Stimulated activated naive CD4-positive, alpha-beta T cell treated with Interleukin-2 at 50 U/mL for 16 hours (primary cell): ENCODE measurements at places on chromosomes 3 and 15.
A peak's percentile ranks its signal among the peaks of the same experiment; 100 is the strongest.

DNA sequence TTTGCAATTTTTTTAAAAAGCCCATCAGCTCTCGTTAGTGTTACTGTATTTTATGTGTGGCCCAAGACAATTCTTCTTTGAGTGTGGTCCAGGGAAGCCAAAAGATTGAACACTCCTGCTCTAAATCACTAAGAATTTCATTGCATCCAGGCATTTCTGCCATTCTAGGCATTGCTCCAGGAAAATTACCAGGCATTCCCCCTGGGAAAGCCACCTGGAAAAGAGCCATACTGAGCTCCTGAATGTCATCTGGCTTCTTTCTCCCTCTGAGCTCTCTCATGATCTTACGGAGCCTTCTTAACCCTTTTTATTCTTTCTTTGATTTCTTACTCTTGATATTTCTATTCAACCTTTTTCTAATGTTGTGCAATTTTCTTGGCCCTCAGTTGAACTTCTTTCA lies 202.2 kb downstream of the DOCK3 start:
- no peak for DNase-seq

- no peak for DNase-seq
Observed at GRCh38 chr15:37524601-37525000, 409.8 kb upstream of the TMCO5A start.

- no peak for DNase-seq
Observed at GRCh38 chr3:111691293-111691909, 96.3 kb upstream of the ZBED2 start.

- DNase-seq = no peak
Observed at GRCh38 chr3:177778633-177779032, 581.4 kb upstream of the TBL1XR1 start.

GRCh38 chr3:52053307-52054304 lies 2.8 kb downstream of the DUSP7 start:
- DNase-seq = peak; percentile 54

DNA sequence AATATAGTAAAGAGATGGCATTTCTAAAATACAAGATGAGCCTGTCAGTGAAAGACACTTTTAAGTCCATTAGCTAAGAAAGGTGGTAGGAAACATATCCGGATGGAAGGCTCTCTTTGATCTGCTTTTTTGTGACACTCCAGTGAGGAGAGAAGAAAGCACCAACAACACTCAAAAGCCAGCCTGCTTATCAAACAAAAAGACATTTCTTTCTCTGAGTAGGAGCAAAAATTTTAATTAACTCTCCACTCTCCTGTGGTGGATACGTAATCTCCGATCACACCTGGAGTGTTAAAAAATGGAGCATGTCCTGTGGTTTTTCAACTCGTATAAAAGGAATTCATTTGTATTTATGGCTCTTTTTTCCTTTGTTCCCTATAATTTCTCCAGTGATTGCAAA lies 65.3 kb downstream of the OXNAD1 start:
- no peak for DNase-seq

- peak; percentile 43 for DNase-seq
Observed at GRCh38 chr15:98779463-98780071, 131.2 kb downstream of the IGF1R start.

DNA sequence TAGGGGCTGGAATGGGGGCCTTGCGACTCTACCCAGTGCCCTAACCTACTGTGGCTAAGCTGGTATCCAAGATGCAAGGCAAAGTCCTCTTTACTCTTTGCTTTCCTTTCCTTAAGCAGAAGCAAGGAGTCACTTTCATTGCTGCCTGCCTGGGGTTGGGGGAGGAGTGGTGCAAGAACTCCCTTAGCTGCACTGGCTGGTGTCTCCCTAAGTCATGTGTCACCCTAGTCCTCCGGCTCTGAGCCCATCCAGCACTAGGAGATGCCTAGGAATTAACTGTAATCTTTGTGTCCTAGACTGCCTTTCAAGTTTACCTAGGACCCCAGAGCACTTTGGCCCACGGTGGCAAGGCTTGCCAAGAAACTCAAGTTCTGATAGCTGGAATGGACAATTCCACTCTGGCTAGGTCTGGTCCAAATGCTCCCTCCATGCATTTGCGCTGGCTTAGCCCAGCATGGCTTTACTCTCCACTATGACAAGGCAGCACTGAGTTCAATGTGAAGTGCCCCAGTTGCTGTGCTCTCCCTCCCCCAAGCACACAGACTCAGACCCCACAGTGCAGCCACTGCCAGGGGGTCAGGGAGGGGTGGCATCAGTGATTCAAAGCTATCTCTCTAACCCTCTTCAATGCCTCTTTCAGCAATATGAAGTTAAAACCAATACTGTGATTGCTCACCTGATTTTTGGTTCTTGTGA lies 58.7 kb downstream of the ESYT3 start:
- DNase-seq = no peak

GRCh38 chr3:126137490-126138130 lies 42.8 kb downstream of the ALDH1L1 start:
- no peak for DNase-seq

DNA sequence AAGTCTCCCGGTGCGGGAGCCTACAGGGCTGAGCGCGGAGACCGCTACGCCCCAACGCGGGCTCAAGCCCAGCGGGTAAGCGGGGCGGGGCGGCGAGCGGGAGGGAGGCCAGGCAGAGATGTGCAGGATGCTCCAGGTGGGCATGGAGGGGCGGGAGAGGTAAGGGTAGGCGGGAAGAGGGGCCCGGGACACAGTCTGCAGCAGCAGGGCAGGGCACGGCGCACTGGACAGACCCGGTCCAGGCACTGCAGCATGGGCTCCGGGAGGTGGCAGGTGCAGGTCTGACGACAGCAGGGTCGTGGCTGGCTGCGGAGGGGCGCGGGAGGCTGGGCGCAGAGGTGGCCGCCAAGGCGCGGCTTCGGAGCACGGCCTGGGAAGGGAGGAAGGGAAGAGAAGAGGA lies 102.8 kb downstream of the GABRB3 start:
- no peak for DNase-seq

- peak; percentile 36 for DNase-seq
Observed at GRCh38 chr3:44913868-44914468, 39.6 kb downstream of the TGM4 start.

GRCh38 chr3:101204246-101204645 lies 116.1 kb downstream of the IMPG2 start:
- DNase-seq = no peak

- no peak for DNase-seq
Observed at GRCh38 chr3:178787960-178788359, 251.7 kb downstream of the KCNMB2 start.

- DNase-seq = no peak
Observed at GRCh38 chr3:152284906-152285305, 16.2 kb downstream of the MBNL1 start.

DNA sequence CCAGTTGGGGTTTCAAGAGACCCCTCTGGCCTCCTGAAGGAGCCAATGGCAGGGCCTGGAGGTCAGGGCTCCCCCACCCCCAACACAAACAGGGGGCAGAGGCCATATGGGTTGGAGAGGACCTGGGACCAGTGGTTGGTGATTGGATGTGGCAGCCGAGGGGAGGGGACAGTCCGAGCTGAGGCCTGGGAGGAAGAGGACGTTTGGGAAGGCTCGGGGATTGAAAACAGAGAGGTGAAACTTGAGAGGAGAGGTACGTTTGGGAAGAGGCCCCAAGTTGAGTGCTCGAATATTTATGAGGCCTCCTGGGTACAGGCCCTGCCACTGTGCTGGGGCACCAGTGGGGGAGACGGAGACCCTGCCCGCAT lies 53.7 kb downstream of the DNAJB8 start:
- DNase-seq = no peak

DNA sequence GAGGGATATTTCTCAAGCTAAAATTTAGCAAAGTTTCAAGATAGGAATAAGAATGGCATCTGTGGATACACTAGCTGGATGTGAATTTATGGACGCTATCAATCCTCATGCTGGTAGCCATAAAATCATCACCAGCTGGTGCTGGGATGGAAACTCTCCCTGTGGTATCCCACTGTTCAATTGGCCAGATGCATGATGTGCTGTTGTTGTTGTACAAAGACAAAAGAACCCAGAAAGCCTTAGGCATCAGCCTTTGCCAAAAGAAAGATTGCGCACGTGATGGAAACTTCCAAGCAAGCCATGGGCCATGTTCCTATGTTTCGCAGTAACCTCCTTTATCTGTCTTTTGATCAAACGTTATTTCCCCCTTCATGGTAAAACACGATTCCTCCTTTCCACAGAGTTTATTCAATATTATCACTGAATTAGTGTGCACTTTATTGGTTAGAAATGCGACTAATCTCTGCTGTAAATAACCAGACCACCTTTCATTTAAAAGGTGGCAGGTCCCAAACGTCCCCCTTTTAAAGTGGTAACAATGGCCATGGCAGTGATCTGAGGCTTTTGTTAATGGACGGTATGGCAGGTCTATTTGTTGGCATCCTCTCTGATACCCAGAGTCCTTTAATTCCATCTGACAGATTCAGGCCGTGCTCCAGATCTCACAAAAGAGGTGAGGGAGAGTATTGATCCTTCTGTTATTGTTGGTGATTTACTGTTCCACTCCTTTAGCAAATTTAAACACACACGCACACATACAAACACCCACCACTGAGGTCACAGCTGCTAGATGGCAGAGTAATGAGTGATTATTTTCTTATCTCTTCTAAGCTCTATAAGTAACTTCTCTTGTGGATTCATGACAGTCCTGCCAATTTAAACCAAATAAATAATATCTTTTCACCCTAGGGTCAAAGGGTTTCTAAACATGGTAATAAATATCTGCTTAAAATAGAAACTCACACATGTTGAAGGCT lies 291.2 kb upstream of the KCNMB2 start:
- no peak for DNase-seq

GRCh38 chr15:68808770-68809169 lies 11.9 kb downstream of the ANP32A start:
- DNase-seq = no peak

- no peak for DNase-seq
Observed at GRCh38 chr3:37096288-37096687, 78.1 kb downstream of the LRRFIP2 start.

- DNase-seq = no peak
Observed at GRCh38 chr3:80542456-80542855, 774.7 kb upstream of the ROBO1 start.

DNA sequence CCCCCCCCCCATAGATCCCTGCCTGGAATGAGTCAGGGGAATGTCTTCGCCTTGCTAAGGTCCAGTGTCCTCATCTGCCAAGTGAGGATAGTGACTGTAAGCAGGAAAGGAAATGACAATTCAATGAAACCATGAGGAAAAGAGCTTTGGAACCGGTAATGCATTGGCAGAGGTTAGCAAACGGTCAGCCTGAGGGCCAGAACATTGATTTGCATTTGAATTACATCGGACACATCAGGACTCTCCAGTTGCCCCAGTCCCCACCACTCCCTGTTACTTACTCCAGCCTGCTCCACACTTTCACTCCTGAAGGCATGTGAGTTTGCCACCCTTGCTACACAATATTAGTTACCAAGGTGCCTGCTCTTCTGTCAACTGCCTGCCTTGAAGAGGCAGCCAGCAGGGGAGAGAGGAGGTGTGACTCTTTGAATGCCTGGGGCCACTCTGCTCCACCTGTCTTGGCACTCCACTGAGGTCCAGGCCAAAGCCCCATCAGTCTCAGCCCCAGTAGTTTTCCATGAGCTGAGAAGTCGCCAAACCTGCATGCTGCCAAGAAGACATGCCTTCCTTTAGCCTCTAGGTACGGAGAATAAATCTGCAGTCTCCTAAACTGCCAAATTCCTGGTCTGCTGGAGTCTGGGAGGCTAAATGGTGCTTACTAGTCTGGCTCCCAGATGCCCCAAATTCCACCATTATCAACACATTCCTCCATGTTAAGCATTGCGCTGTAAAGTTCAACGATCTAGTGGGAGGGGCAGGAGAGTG lies 191.7 kb upstream of the TLE3 start:
- no peak for DNase-seq

DNA sequence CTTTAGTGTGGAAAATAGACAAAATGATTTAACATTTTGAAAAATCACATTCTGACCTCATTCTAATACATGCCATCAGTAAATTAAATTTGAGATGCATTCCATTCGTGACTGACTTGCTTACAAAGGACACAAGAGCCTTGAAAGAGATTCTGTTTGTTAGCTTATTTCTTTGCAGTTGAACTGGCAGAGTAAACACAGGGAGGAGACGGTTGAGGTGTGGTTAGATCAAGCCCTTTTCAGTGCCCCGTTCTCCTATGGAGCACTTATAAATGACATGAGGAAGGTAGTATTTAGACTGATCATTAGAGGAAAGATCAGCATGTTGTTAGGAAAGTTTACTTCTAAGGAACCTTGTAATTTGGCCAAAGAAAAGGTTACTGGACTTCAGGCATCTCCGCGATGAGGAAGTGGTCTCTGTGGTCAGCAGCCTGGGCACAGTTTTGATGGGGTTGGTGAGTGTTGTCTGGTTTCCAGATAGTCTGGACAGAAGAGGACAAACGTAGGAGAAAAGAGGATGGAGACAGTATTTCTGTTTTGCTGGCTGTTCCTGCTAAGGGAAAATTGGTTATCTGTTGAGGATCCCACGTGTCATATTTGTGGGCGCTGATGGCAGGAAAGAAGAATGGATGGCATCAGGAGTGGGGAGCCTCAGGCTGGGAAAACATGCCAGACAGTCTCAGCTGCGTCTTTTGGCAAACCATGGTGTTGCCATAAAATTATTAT lies 328.9 kb upstream of the TBL1XR1 start:
- no peak for DNase-seq

DNA sequence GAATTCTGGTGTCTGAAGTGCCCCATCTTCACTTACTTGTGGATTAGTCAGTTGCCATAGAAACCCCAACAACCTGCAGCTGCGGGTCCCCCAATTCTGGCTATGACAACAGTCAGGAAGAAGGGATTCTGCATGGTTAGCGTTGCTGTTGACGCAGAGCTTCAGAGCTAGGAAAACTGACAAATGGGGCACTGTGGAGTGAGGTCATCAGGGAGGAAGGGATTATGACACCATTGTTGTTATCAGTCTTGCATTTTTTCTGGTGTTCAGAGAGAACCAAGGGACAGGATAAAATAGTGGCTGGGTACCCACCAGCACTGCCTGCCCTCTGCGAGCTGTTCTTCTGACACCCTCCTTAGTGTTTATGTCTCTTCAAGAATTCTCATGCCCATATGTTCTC lies 367.7 kb upstream of the ARRDC4 start:
- DNase-seq = no peak

GRCh38 chr3:37028329-37028728 lies 35.0 kb downstream of the MLH1 start:
- DNase-seq = no peak

DNA sequence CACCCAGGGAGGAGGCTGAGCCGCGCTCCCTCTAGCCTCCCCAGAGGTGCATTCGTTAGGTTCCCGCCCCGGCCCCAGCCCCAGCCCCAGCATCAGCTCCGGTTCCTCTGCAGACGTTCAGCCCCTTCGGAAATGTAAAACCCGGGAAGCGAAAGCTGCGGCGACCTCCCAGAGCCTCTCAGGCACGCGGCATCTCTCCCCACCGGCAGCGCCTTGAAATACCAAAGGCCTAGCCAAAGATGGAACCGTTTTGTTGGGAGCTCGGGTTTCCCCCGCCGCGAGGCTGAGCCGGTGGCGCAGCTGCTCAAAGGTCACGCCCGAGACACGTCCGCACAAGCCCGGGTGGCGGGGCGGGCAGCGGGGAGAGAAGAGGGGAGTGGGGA lies 77.8 kb upstream of the HES1 start:
- DNase-seq = no peak

DNA sequence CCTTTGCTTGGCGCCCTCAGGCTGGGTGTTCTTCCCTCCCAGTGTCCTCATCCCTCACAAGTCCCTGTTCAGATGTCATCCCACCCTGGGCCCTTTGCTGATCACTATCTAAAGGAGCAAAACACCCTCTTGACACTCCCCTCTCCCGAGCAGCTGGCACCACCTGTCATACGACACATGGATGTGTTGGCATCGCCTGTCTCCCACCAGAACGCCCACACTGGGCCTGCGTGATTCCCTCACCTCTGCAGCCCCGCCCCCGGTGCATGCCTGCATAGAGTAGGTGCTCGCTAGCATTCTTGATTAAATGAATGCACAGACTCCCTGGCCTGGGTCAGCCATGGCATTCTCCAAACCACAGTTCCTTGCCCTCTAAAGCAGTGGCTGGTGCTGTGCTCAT lies 75.8 kb downstream of the DNAJB8 start:
- no peak for DNase-seq
